Fibroblast of skin of right quadriceps (primary cell): ENCODE measurements at places on chromosomes 13 and 19.

DNA sequence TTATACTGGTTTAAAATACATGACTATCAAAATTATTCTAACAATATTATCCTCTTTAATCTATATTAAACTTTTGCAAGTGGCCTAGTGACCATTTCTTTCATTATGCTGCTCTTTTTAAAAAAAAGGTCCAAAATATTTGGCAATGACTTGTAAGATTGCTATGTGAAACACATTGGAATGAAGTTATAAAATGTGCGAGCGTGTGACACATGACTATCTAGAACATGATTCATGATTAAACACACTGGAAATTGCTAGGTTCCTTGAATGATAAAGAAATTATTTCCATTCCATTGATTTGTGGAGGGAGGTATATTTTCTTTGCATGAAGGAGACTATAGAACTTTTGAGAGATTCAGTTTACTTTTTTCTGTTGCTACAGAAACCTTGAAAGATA, 739.1 kb downstream of the DIAPH3 start:
- peak; percentile 67 for DNase-seq

DNA sequence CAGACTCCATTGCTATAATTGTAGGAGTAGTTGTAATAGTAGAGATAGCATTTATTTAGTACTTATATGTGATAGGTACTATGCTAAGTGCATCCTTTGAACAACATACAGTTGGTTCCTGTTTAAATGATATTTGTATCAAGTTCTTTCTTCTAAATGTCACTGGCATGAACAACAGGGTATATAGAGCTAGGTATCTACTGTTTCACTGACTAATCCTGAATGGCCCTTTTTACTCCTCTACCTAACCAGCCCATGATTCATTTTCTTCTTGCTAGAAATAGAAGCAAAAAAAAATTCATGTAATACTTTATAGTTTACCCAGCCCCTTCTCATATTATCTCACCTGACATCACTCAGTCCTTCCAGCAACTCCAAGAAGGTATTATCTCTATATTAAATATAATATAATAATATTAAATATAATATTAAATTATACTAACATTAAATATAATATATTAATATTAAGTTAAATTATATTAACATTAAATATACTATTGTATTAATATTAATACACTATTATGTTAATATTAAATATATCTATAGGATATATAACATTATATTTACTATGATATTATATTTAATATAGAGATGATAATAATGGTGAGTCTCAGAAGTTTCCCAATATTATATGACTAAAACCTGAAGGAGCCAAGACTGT, 74.2 kb downstream of the FRY start:
- DNase-seq: no peak

- peak; percentile 58 for DNase-seq
Observed at GRCh38 chr19:1929021-1929742, 11.8 kb upstream of the CSNK1G2 start.

- no peak for DNase-seq
Observed at GRCh38 chr13:49530457-49530856, 34.7 kb downstream of the PHF11 start.

DNA sequence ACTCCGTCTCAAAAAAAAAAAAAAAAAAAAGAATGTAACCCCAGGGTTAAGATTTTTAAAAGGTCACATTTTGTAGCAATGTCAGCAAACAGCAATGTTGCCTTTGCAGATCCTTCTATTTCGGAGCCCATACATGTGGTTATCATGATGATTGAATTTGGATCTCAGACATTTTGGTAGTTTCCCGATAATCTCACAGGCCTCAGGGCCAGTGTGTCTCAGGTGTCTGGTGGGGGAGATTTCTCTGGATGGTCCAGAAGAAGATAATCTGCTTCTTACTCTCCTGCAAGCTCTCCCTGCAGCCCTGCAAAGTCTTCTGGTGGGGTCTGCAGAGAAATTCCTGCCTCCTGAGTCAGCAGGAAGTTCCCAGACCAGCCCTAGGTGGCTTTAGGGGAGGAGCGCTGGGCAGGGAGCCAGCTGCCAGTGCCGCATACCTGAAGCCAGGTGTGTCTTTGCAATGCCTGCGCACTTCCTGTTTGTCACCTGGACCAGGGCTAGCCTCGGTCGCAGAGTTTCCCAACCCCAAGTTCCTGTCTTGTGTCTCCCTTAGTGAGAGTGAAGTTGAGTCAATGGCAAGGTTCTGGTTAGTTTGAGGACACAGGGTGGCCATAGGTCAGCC, 1.4 kb downstream of the SH2D3A start:
- no peak for DNase-seq

GRCh38 chr19:39200803-39201115, 3.3 kb downstream of the SYCN start:
- DNase-seq: no peak

- DNase-seq: no peak
Observed at GRCh38 chr19:55312621-55313512, 12.3 kb downstream of the TMEM150B start.

GRCh38 chr13:104553896-104554295, 1487.7 kb upstream of the SLC10A2 start:
- no peak for DNase-seq

DNA sequence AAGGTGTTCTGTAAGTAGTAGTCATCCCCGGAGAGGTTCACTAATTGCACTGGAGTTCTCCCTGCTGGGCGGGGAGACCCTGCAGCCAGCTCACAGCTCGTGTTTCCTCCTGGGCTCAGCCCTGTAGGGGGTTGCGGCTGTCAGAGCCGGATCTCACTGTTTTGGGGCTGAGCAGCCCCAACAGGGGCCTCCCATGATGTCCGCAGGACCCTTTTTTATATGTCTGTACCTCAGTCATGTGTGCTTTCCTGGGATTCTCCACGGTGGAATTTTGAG, 130.2 kb upstream of the MCF2L start:
- no peak for DNase-seq

- no peak for DNase-seq
Observed at GRCh38 chr13:48624858-48625257, 28.9 kb upstream of the CYSLTR2 start.

GRCh38 chr13:52447815-52448552, 2.5 kb downstream of the VPS36 start:
- peak; percentile 7 for DNase-seq
